ENCODE measurements at places on chromosomes 5 and 9. TPM values are rescaled to one million over a fixed set of nuclear protein-coding genes. Genes with fewer than 3 reads are reported as not detected.

Gene CACNA1B
- total RNA-seq: 2.4 TPM

Gene GDF9
- 1.5 TPM for total RNA-seq

Gene CDH10
- total RNA-seq: 5.5 TPM

- H3K27ac ChIP-seq: no peak overlapping the region
- H3K36me3 ChIP-seq: no peaks in the 10 kb centered on the region
- no peaks in the 10 kb centered on the region for H3K27me3 ChIP-seq
- no peak for DNase-seq
- H3K4me3 ChIP-seq: no peak overlapping the region
Observed at GRCh38 chr5:157710431-157710830, 20.8 kb upstream of the THG1L start.

GRCh38 chr5:91211997-91212713 lies 171.0 kb downstream of the ARRDC3 start:
- no peaks in the 10 kb centered on the region for H3K27me3 ChIP-seq
- DNase-seq: no peak
- no peak overlapping the region for H3K27ac ChIP-seq
- H3K36me3 ChIP-seq: no peaks in the 10 kb centered on the region
- no peaks in the 10 kb centered on the region for H3K4me1 ChIP-seq

GRCh38 chr5:73747696-73748380 lies 121.8 kb downstream of the ARHGEF28 start:
- no peaks in the 10 kb centered on the region for H3K27me3 ChIP-seq
- no peaks in the 10 kb centered on the region for H3K36me3 ChIP-seq
- no peak overlapping the region for H3K4me3 ChIP-seq
- no peak overlapping the region for H3K27ac ChIP-seq
- peaks cover 10% of the 10 kb centered on the region for H3K4me1 ChIP-seq

GRCh38 chr5:170546282-170546681 lies 42.5 kb downstream of the KCNIP1 start:
- H3K27ac ChIP-seq: no peak overlapping the region
- no peak for DNase-seq
- H3K27me3 ChIP-seq: peaks cover 15% of the 10 kb centered on the region
- H3K4me1 ChIP-seq: peaks cover 7% of the 10 kb centered on the region
- H3K36me3 ChIP-seq: no peaks in the 10 kb centered on the region

GRCh38 chr5:141657404-141657803 lies 6.2 kb upstream of the FCHSD1 start:
- H3K4me3 ChIP-seq: no peak overlapping the region
- no peaks in the 10 kb centered on the region for H3K27me3 ChIP-seq
- no peaks in the 10 kb centered on the region for H3K4me1 ChIP-seq
- no peak overlapping the region for H3K27ac ChIP-seq
- H3K36me3 ChIP-seq: peaks cover 3% of the 10 kb centered on the region

GRCh38 chr5:68299105-68299504 lies 83.5 kb downstream of the PIK3R1 start:
- no peak for DNase-seq
- H3K36me3 ChIP-seq: peaks cover 61% of the 10 kb centered on the region
- peaks cover 18% of the 10 kb centered on the region for H3K27me3 ChIP-seq
- peaks cover 36% of the 10 kb centered on the region for H3K4me1 ChIP-seq
- H3K27ac ChIP-seq: no peak overlapping the region

- no peaks in the 10 kb centered on the region for H3K4me1 ChIP-seq
- H3K4me3 ChIP-seq: no peak overlapping the region
- no peak overlapping the region for H3K27ac ChIP-seq
- DNase-seq: no peak
Observed at GRCh38 chr9:92350740-92351133, 25.0 kb downstream of the CENPP start.

DNA sequence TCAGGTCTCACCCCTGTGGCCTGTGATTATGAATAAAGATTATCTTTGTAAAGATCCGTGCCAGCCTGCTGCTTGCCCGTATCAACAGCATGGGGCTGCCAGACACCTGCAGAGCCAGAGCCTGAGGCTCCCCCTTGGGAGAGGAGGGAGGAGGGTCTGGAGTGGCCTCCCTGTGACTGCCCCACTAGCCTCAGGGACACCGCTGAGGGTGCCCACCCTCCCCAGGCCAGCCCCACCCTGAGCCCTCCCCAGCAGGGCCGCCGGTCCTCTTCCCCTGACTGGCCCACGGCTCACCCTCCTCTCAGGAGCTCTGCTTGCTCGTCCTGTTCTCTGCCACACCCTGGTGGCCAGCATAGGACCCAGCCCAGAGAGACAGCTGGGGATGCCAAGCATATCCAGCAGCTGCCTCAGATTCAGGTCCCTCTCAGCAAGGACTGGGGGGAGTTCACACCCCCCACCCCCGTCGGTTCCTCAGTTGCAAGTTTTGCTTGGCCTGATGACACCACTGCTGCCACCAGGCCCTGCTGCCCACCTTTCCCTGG lies 1.9 kb downstream of the SSNA1 start:
- DNase-seq: no peak
- no peaks in the 10 kb centered on the region for H3K36me3 ChIP-seq
- H3K27me3 ChIP-seq: no peaks in the 10 kb centered on the region
- H3K4me3 ChIP-seq: peak overlapping the region; percentile 83
- peaks cover 9% of the 10 kb centered on the region for H3K4me1 ChIP-seq
